Muscle of arm (tissue), 14 donors: ENCODE measurements at places on chromosomes 12 and 14.

- DNase-seq: no peak
These were observed 32.5 kb downstream of the FBXO34 start for GRCh38 chr14:55303691-55304145.

- no peak for DNase-seq
These were observed 118.5 kb upstream of the FRMD6 start for GRCh38 chr14:51533160-51533559.

GRCh38 chr12:91017511-91018263, 12.9 kb upstream of the EPYC start:
- no peak for DNase-seq

GRCh38 chr12:83378186-83378727, 691.6 kb downstream of the TMTC2 start:
- DNase-seq: no peak

DNA sequence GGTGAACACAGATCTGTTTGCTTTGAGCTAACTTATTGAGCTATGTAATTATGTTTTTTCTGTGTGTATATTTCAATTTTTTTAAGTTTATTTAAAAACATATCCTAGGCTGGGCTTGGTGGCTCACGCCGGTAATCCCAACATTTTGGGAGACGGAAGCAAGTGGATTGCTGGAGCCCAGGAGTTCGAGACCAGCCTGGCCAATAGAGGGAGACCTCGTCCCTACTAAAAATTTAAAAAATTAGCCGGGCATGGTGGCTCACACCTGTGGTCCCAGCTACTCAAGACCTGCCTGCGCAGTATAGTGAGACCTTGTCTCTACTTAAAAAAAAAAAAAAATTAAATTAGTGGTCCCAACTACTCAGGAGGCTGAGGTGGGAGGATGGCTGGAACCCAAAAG, 16.2 kb upstream of the RNASE1 start:
- no peak for DNase-seq

GRCh38 chr12:69687390-69687789, 11.7 kb downstream of the BEST3 start:
- no peak for DNase-seq

DNA sequence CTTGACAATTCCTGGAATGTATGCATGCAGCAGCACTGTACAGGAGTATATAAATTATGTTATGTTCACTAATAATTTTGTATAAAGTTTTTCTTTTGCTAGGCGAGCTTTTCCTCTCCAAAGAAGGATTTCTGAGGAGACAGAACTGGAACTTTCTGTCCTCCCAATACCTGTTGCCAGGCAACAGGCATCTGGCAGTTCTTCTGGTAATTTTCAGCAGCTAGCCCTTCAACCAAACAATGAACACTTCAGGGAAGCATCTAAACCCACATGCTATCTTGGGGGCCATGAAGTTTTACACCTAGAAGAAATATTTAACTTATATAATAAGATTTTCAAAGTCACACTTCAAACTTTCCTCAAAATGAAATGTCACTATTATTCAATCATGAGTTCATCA, 162.9 kb upstream of the SYT10 start:
- DNase-seq: no peak

GRCh38 chr14:96225745-96226151, 21.1 kb downstream of the BDKRB2 start:
- DNase-seq: no peak

- DNase-seq: peak; percentile 60
These were observed 376.9 kb downstream of the GALC start for GRCh38 chr14:87615822-87616679.

DNA sequence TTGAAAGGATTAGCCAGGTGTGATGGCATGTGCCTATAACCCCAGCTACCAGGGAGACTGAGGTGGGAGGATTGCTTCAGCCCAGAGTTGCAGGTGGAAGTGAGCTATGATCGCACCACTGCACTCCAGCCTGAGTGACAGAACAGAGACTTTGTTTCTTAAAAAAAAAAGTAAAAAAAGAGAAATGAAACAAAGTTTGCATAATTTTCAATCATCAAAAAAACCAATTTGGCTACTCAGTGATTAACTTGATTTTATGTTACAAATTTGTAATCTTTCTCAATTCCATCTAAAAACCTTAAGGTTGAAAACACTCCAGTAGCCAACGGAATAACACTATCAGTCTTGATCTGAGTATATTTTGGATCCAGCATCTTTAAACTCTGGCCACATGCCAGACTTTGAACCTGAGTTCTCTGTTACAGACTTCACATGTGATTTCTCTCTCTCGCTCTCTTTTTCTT, 12.6 kb upstream of the DENND5B start:
- no peak for DNase-seq

DNA sequence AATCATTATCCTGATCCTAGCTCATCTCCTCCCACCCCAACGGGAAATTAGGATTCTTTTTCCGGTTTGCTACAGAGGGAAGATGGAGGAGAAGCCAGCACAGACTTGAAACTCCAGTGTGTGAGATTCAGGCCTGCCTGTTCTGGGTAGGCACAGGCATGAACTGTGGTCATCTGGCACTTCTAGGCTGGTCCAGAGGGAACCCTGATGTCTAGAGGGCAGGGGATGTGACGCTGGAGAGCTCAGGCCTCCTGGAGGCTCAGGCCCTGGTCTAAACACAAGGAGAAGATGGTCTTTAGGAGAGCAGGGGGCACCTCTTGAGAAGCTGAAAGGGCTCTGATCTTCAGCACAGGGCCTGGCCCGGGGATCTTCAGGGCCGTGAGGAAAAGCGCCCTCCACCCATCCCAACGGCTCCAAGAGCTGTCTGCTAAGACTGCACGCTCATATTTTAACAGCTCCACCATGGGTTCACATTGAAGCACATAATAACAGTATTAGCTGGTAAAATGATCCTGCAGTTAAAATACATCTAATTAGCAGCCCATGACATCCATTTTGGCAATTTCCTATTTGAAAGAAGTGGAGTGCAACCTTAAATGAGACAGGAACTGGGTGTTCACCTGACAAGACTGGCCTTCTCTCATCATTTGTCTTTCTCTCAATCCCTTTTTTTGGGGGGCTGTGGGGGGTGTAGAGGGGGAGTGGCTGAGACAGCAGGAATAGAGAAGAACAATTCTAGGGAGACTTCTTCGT, 35.4 kb downstream of the BCL11B start:
- DNase-seq: no peak

DNA sequence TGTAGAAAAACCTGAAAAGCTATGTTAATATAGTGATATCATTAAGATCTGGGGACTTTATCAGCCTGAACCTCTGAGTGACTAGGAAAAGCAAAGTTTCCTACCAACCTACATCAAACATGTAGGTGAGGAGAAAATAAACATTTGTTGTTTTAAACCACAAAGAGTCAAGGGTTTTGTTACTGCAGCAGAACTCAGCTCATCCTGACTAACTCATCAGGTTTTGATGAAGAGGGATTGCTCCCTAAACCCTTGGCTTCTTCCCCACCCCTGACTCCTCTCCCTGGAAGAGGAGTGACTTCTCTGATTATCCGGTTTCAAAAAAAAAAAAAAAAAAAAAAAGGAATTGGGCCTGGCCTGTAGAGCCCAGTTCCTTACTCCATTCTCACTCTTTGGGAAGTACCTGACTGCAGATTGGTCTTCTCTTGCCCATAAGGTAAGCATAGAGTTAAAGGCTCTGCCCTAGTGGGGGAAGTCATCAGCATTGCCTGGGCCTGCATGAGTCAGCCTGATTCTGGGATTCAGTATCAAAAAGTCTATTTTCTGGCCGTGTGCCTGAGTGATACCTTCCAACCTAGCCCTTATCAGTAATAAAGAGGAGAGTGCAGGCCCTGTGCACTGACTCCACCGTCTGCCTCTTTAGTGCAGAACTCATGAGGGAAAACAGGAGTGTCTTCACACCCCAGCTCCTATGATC, 16.9 kb downstream of the BDKRB1 start:
- DNase-seq: no peak

DNA sequence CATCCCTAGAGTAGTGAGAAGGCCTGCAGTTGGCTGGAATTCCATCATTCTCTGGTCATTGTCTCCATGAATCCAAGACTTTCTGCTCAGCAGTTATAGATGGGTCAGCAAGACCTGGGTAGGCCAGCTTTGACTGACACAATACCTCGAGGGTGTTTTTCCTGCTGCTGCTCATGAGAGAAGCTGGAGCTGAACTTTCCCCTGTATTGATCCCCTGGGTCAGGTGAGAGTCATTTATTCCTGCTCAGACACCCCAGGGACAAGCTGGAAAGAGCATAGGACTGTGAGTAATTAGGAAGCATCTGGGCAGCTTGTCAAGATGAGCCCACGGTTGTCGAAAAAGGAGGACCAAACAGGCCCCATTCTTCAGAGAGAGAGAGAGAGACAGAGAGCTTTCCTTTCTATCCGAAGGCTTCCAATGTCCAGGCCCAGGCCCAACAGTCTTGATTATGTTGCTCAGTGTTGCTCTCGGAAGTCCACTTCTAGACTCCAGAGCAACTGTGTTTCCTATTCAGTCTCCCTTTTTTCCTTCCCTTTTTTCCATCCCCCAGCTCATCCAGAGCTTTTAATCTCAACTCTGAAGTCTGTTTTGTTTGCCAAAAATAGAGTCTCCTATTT, 131.1 kb downstream of the SLC8A3 start:
- DNase-seq: no peak

DNA sequence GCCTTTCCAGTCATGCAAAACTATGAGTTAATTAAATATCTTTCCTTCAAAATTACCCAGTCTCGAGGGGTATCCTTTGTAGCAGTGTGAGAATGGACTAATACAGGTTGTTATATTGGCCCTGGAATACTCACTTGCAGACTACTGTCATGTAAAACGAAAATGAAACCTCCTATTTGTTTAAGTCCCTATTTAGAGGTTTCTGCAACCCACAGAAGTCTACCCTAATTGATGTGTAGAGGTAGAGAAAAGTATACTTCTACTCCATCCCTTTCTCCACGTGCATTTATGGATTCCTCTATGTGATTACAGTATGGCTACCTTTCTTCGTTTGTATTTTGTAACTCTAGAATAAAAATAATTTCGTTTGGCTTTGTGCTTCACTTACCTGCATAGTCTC, 371.1 kb downstream of the FSCB start:
- DNase-seq: no peak

DNA sequence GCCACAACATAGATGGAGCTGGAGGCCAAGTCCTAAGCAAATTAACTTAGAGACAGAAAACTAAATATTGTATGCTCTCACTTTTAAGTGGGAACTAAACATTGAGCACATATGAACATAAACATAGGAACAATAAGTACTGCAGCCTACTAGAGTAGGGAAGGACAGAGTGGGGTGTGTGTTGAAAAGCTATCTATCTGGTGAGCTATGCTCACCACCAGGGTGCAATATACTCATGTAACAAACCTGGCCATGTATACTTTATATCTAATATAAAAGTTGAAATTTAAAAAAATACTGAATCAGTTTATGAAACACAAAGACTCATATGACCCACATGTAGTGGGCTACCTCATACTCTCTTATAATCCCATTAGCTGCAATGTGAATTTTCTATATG, 1305.0 kb downstream of the LRFN5 start:
- no peak for DNase-seq

- no peak for DNase-seq
These were observed 525.2 kb downstream of the GLT1D1 start for GRCh38 chr12:129378496-129378895.

GRCh38 chr12:112175361-112176155, 50.2 kb downstream of the TRAFD1 start:
- no peak for DNase-seq

DNA sequence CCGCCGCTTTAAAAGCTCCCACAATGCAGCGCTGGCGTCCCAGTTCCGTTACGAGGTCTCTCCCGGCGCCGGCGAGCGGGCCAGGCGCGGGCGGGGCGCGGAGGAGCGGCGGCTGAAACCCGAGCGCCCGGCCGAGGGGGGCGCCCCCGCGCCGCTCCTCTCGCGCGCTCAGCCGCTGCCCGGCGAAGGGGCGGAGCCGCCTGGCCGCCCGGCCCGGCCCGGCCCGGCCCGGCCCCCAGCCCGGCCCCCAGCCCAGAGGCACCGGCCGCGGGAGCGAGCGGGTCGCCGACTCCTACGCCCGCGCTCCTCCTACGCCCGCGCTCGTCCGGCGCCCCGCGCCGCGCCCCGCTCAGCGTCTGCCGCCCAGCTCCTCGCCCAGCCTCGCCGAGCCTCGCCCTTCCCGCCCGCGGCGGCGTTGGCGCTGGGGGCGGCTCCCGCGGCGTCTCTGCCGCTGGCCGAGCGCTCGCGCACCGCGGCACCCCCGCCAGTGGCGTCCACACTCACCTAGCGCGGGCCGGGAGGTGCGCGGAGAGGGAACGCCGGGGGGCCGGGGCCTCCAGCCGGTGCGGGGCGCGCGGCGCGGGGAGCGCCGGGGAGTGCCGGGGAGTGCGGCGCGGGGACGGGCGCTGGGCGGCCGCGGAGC, at the start of gene RASSF8:
Gene RASSF8 (plus strand): TSS at position 255 of the 643 bp plus-strand sequence. CDS start 96,662 bp downstream, outside the sequence.
- DNase-seq: peak; percentile 71

DNA sequence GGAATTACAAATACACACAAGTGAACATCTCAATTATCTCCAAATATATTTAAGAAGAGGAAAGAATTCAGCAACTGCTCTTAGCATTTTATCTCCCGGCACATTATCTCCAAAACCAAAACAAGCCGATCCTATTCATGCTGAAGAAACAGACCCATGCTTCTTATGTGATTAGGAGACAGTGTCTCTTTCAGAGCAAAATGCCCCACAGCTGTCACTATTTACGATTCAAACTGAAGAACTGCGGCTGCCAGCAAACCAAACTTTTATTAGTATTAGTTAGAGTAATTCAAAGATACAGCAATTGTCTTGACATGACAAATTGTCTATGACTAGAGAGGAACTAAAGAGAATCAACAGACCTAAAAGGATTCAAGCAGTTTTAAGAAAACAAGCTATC, 79.4 kb downstream of the SETD3 start:
- no peak for DNase-seq

GRCh38 chr12:100234591-100235304, 32.1 kb downstream of the DEPDC4 start:
- peak; percentile 46 for DNase-seq

DNA sequence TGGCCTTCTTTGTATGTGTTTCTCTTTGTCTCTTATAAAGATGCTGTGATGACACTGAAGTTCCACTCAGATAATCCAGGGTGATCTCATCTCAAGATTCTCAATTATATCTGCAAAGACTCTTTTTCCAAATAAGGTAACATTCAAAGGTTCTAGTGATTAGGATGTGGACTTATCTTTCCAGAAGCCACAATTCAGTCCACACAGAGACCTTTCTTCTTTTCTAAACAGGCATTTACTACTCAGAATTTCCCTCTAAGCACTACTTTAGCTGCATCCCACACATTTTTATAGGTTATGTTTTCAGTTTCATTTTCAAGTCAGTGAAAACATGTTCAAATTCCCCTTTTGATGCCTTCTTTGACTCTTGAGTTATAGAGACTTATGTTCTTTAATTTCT, 9.0 kb upstream of the NKX2-1 start:
- DNase-seq: no peak

- DNase-seq: no peak
These were observed 73.9 kb upstream of the PLEKHA5 start for GRCh38 chr12:19055589-19055988.

DNA sequence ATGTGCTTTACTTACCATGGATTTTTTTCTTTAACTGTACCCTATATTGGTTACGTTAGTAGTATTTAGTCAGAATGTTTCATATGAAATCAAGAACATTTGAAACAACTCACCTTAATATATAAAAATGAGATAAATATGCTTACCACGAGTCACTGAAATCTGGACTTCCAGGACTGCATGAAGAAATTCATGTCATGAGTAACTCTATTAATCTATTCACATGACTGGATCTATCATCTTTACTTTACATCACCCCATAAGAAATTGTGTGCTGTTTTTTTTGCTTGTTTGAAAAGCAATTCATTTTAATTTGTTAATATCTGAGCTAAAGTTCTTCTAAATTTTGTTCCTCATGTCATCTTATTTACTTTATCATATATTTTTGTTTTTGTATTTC, 5.2 kb downstream of the EPYC start:
- no peak for DNase-seq

GRCh38 chr12:24960222-24960855, 11.4 kb upstream of the BCAT1 start:
- no peak for DNase-seq
